Fibroblast of lung (primary cell): ENCODE measurements at places on chromosomes 6 and 20. TPM values are rescaled to one million over a fixed set of nuclear protein-coding genes. Genes with fewer than 3 reads are reported as not detected.

GSTA2 gene
- not detected in 2 replicates for polyA plus RNA-seq

LEMD2 gene
- 23.6 and 25.7 TPM in 2 replicates for polyA plus RNA-seq

RIPPLY2 gene
- polyA plus RNA-seq: not detected in 2 replicates

CDH4 gene
- 6.8 and 8.7 TPM in 2 replicates for polyA plus RNA-seq

LTB gene
- not detected in 2 replicates for polyA plus RNA-seq

SLC17A2 gene
- not detected in 2 replicates for polyA plus RNA-seq

ALDH8A1 gene
- polyA plus RNA-seq: 0.08 and 0.11 TPM in 2 replicates

LPA gene
- polyA plus RNA-seq: not detected in 2 replicates

KIFC1 gene
- 8.0 and 36.6 TPM in 2 replicates for polyA plus RNA-seq

BMP2 gene
- 1.9 and 4.7 TPM in 2 replicates for polyA plus RNA-seq

PTCRA gene
- not detected in 2 replicates for polyA plus RNA-seq

TP53TG5 gene
- polyA plus RNA-seq: 0.14 TPM in 1 of 2 replicates, not detected in the other

OR12D2 gene
- not detected in 2 replicates for polyA plus RNA-seq

MCHR2 gene
- 0.03 TPM in 1 of 2 replicates, not detected in the other for polyA plus RNA-seq

ACTL10 gene
- polyA plus RNA-seq: 0.26 and 0.32 TPM in 2 replicates

SMAP1 gene
- polyA plus RNA-seq: 25.2 and 25.7 TPM in 2 replicates

C6orf163 gene
- 0.18 and 0.33 TPM in 2 replicates for polyA plus RNA-seq

DACT2 gene
- not detected in 2 replicates for polyA plus RNA-seq

ABHD16B gene
- not detected in 2 replicates for polyA plus RNA-seq

SALL4 gene
- 0.15 and 0.32 TPM in 2 replicates for polyA plus RNA-seq
